ENCODE measurements at places on chromosomes 2 and 18. TPM values are rescaled to one million over a fixed set of nuclear protein-coding genes. Genes with fewer than 3 reads are reported as not detected.

Gene FOXI3
- total RNA-seq: not detected

Gene SNORC
- total RNA-seq: 2.5 TPM

Gene SULT1C2
- 1.0 TPM for total RNA-seq

Gene LYPD6
- 1.4 TPM for total RNA-seq

Gene SOCS6
- 14.1 TPM for total RNA-seq

Gene LIMS3
- total RNA-seq: 1.9 TPM

Gene ACP1
- 69.4 TPM for total RNA-seq

DNA sequence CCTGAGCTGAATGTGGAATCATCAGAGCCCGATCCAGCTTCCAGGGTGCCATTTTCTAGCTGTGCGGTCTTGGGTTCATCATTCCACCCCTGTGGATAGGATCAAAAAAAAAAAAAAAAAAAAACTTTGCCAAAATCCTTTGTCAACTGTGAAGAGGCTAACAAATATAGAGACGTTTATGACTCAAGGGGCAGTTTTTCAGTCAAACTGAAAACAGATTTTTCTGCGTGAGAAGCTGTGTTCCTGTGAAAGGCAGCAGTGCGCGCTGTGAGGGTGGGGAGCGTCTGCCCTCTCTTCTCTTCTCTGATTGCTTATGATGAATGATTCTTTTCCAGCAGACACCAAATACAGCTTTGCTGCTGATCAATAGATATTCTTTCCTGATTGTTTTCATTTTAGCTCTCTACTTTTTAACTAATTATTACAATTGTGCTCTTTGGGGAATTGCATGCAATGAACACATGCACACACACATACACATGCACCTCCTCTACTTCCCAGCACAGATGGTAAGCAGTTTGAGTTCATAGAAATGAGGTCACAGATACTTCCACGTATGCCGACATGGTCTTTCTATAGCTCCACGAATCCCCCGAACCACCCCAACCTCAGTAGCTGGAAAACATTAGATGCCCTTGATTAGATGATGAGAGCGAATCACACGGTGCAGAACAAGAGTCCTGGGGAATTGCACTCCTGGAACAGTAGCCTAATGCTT, 175.4 kb downstream of the NRP2 start:
- peaks cover 8% of the 10 kb centered on the region for H3K4me1 ChIP-seq
- no peak for DNase-seq
- H3K4me3 ChIP-seq: no peak overlapping the region
- H3K36me3 ChIP-seq: no peaks in the 10 kb centered on the region
- H3K27ac ChIP-seq: no peak overlapping the region

- H3K4me1 ChIP-seq: peaks cover 10% of the 10 kb centered on the region
- H3K27me3 ChIP-seq: no peaks in the 10 kb centered on the region
- H3K36me3 ChIP-seq: no peaks in the 10 kb centered on the region
- no peak overlapping the region for H3K4me3 ChIP-seq
- H3K27ac ChIP-seq: no peak overlapping the region
These were observed 4.9 kb upstream of the TTC21B start for GRCh38 chr2:165958313-165958960.

- no peak overlapping the region for H3K27ac ChIP-seq
- H3K36me3 ChIP-seq: no peaks in the 10 kb centered on the region
- H3K4me3 ChIP-seq: no peak overlapping the region
- H3K4me1 ChIP-seq: no peaks in the 10 kb centered on the region
- DNase-seq: no peak
These were observed 674.3 kb downstream of the IRS1 start for GRCh38 chr2:226125176-226125883.

DNA sequence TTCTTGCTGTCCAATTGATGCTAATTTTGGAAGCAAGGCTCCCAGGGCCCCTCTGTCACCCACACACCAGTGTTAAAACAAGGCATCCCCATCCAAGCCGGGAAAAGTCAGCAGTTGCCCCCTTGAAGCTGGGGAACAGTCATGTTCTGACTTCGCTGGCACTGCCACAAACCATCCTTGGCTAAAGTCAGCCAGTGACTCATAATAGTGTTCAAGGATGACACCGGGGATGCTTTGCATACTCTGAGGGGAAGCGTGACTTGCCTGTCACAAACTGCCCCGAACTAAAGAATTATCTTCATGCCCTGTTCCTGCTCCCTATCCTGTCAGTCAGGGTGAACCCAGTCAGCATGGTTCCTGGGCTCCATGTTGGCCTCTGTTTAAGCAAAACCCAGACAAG, 37.0 kb downstream of the TGFA start:
- no peaks in the 10 kb centered on the region for H3K36me3 ChIP-seq
- no peaks in the 10 kb centered on the region for H3K27me3 ChIP-seq
- no peak overlapping the region for H3K4me3 ChIP-seq
- no peaks in the 10 kb centered on the region for H3K4me1 ChIP-seq

- H3K36me3 ChIP-seq: no peaks in the 10 kb centered on the region
- no peak for DNase-seq
- H3K27me3 ChIP-seq: no peaks in the 10 kb centered on the region
- peaks cover 43% of the 10 kb centered on the region for H3K4me1 ChIP-seq
- no peak overlapping the region for H3K27ac ChIP-seq
These were observed 281.5 kb downstream of the TCF4 start for GRCh38 chr18:55306359-55307024.

- peaks cover 85% of the 10 kb centered on the region for H3K4me1 ChIP-seq
- no peaks in the 10 kb centered on the region for H3K36me3 ChIP-seq
- H3K4me3 ChIP-seq: no peak overlapping the region
- H3K27ac ChIP-seq: peak overlapping the region; percentile 92
- H3K27me3 ChIP-seq: no peaks in the 10 kb centered on the region
- no peak for DNase-seq
These were observed 124.9 kb downstream of the PLB1 start for GRCh38 chr2:28620801-28621171.

GRCh38 chr2:88199912-88200682, 30.0 kb downstream of the THNSL2 start:
- peaks cover 4% of the 10 kb centered on the region for H3K4me1 ChIP-seq
- H3K4me3 ChIP-seq: peak overlapping the region; percentile 18
- peaks cover 6% of the 10 kb centered on the region for H3K27me3 ChIP-seq
- no peak overlapping the region for H3K27ac ChIP-seq
- H3K36me3 ChIP-seq: no peaks in the 10 kb centered on the region
- DNase-seq: no peak

- DNase-seq: no peak
- H3K27me3 ChIP-seq: no peaks in the 10 kb centered on the region
- H3K36me3 ChIP-seq: no peaks in the 10 kb centered on the region
- H3K4me1 ChIP-seq: no peaks in the 10 kb centered on the region
- peak overlapping the region; percentile 79 for H3K4me3 ChIP-seq
- peak overlapping the region; percentile 98 for H3K27ac ChIP-seq
These were observed 725 bp downstream of the FIGN start for GRCh38 chr2:163734881-163735684.

DNA sequence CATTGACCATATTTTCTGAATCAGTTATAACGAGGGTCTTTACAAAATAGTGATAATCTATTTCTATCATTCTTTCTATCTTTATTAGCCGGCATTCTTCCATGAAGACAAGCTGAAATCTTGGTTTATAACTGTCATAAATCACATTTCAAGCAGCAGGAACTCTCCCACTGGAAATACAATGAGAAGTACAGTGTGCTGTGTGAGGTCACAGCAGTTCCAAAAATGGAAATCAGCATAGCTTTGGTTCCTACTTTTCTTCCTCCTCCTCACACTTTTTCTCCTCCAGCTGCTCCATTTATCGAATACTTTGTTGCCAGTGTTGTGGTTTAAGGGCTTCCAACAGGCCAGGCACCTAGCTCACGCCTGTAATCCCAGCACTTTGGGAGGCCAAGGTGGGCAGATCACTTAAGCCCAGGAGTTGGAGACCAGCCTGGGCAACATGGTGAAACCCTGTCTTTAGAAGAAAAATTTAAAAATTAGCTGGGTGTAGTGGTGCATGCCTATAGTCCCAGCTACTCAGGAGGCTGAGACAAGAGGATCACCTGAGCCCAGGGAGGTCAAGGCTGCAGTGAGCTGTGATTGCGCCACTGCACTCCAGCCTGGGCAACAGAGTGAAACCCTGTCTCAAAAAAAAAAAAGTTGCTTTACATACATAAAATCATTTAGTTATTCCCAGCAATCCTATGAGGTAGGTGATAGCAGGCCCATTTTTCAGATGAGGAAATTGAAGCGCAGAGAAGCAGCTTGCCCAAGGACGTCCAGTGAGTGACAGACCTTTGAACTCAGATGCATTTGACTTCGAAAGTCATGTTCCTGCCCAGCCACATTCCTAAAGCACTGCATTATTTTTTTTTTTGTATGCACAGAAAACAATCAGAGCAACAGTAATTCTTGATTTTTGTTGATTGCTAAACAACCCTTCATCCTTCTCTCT, 34.0 kb upstream of the GPR55 start:
- no peak overlapping the region for H3K27ac ChIP-seq
- no peaks in the 10 kb centered on the region for H3K27me3 ChIP-seq
- no peak for DNase-seq
- H3K36me3 ChIP-seq: no peaks in the 10 kb centered on the region

DNA sequence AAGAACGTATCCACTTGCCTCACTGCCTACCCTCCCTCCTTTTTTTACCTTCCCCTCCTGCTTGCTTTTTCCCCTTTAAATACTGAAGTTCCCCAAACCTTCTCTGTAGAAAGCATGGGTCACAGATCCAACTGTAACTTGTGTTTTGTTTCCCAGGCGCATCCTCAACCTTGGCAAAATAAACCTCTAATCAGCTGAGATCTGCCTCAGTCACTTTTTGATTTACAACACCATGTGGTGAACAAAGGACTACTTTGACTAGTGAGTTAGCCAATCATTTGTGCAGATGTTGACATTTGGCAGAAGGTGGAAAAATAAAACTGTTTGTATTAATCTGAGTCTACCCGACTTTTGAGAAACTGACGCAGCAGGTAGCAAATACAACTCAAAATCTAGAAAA, 23.3 kb upstream of the MCM6 start:
- no peak overlapping the region for H3K27ac ChIP-seq
- no peaks in the 10 kb centered on the region for H3K4me1 ChIP-seq
- H3K27me3 ChIP-seq: no peaks in the 10 kb centered on the region
- H3K36me3 ChIP-seq: no peaks in the 10 kb centered on the region

DNA sequence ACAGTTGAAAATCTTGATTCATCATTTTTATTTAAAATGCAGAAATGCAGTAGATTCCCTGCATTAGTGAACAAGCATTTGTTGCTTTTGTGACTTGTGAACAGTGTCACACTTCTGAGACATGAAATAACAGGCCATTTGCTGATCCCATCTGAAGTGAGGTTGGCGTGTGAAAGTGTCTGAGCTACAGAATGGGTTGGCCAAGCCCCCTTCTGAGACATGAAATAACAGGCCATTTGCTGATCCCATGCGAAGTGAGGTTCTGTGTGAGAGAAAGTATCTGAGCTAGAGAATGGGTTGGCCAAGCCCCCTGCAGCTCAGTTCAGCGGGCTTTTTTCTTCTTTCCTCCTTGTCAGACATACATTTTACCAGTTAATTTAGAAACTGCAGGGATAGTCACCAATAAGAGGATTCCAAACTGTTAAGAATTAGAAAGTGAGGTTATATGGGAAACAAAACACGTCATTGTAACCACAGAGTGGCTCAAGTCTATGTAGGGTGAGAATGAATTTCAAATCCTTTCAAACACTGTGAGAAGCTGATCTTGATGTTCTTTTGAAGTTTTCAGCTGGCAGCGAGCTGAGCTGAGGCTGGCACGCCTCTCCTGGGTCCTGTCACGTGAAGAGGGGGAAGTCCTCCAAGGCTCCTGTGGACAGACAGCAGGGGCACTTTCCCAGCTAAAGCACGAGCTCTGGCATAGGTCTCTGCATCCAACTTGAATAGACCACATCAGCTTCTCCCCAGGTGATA, 339.2 kb upstream of the SALL3 start:
- no peak overlapping the region for H3K4me3 ChIP-seq
- no peak overlapping the region for H3K27ac ChIP-seq
- H3K36me3 ChIP-seq: no peaks in the 10 kb centered on the region
- DNase-seq: no peak
- H3K4me1 ChIP-seq: peaks cover 17% of the 10 kb centered on the region
- H3K27me3 ChIP-seq: no peaks in the 10 kb centered on the region

GRCh38 chr2:121659933-121660332, 10.7 kb upstream of the CLASP1 start:
- no peaks in the 10 kb centered on the region for H3K27me3 ChIP-seq
- H3K27ac ChIP-seq: no peak overlapping the region
- H3K36me3 ChIP-seq: no peaks in the 10 kb centered on the region
- DNase-seq: no peak

GRCh38 chr18:48675352-48675761, 136.5 kb downstream of the CTIF start:
- H3K4me3 ChIP-seq: no peak overlapping the region
- no peaks in the 10 kb centered on the region for H3K27me3 ChIP-seq
- H3K36me3 ChIP-seq: peaks cover 14% of the 10 kb centered on the region

DNA sequence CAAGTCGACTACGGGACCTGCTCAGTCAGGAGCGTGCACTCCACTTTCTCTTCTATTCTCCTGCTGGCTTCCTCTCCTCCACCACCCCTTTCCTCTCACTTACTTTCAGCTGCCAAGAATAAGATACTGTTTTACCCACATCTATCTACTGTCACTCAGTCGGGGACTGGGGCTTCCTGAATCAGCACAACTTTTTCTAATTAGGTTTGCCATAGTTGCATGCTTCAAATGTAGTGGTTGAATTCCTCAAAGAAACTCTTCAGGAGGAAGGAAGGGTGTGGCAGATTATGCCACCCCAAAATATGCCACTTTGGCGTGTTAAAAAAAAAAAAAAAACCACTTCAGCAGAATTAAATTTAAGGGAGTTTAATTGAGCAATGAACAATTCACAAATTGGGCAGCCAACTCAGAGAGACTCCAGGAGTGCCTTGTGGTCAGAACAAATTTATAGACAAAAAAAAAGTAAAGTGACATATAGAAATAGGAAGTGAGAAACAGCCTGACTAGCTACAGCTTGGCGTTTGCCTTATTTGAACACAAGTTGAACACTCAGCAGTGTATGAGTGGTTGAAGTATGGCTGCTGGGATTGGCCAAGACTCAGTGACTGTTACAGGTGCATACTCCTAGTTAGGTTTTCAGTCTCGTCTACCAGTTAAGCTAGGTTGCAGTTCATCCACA, 32.5 kb upstream of the RMDN2 start:
- H3K36me3 ChIP-seq: no peaks in the 10 kb centered on the region
- no peaks in the 10 kb centered on the region for H3K27me3 ChIP-seq
- DNase-seq: no peak
- peaks cover 10% of the 10 kb centered on the region for H3K4me1 ChIP-seq

DNA sequence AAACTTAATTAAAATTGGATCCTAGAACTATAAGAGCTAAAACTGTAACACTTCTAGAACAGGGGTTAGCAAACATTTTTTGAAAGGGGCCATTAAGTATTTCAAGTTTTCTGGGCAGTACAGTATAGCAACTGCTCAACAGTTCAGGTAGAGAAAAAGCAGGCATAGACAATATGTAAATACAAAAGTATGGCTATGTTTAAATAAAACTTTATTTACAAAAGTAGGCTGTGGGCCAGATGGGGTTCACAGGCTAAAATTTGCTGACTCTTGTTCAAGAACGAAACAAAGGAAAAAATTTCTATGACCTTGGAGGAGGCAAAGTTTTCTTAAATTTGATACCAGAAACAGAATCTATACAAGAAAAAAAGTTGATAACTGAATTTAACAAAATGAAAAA, 114.5 kb downstream of the MEMO1 start:
- no peak for DNase-seq
- no peaks in the 10 kb centered on the region for H3K27me3 ChIP-seq
- H3K27ac ChIP-seq: no peak overlapping the region
- H3K36me3 ChIP-seq: peaks cover 21% of the 10 kb centered on the region

- H3K27me3 ChIP-seq: no peaks in the 10 kb centered on the region
- no peak overlapping the region for H3K4me3 ChIP-seq
- peaks cover 6% of the 10 kb centered on the region for H3K4me1 ChIP-seq
- no peak overlapping the region for H3K27ac ChIP-seq
These were observed 154.3 kb upstream of the FN1 start for GRCh38 chr2:215590010-215590745.

- H3K27ac ChIP-seq: no peak overlapping the region
- H3K4me3 ChIP-seq: no peak overlapping the region
- no peaks in the 10 kb centered on the region for H3K4me1 ChIP-seq
- DNase-seq: no peak
These were observed 341.3 kb downstream of the TGIF1 start for GRCh38 chr18:3791238-3791637.
